ENCODE measurements at places on chromosomes 1 and 21. TPM values are rescaled to one million over a fixed set of nuclear protein-coding genes. Genes with fewer than 3 reads are reported as not detected.
A peak's percentile ranks its signal among the peaks of the same experiment; 100 is the strongest.

DNA sequence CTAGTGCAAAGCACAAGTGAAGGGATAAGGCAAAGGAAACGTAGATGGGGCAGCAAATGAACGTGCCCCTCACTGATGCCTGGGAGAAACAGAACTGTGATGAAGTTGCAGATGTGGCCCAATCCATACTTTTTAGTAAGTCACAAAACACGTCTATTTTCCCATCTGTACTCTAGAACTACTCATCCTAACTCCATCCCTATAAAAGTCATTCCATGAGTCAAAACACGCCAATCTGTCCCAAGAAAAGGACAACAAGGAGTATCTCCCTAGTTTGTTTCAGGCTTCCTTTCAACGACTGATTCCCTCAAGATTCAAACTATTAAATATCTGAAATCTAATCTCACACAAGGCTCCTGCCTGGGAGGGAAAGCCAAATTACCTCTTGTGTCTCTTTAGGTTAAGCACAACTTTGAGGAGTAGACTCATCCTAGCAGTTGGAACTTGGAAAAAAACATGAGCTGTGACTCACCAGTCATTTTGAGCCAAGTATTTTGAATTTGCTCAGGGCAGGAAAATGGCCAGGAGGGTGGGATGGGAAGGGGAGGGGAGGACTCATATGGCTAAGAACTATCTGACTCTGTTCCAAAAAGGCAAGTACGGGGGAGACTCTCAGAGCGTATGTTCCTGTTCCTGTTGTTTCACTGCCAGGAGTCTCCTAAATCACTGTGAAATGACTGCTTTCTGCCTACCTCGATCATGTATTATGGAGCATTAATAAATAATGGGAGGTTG, 214.5 kb upstream of the CAMK1G start:
- peak; percentile 86 for DNase-seq

- DNase-seq: no peak
These were observed 127.9 kb upstream of the CACYBP start for GRCh38 chr1:174871886-174872285.

Gene BTG3
- total RNA-seq: 42.3 TPM

GRCh38 chr1:36776256-36776655, 258.1 kb downstream of the GRIK3 start:
- no peak for DNase-seq

DNA sequence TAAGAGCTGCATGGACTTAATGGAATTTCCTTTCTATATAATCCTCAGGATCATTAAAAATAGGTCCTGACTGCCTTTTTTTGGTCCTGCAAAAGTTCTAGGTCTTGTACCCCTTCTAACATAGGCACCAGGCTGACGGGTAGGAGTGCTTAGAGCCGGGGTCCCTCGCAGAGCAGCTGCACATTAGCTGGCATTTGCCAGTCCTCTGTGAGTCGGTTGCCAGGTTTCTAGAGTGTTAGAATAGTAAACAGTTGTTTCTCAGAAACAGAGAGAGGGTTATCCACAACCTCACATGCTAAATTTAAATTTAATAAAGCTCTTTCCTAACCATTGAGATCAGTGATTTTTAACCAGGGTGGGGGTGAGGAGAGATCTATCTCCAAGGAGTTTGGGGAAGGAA, 35.4 kb upstream of the HEATR1 start:
- DNase-seq: no peak

DNA sequence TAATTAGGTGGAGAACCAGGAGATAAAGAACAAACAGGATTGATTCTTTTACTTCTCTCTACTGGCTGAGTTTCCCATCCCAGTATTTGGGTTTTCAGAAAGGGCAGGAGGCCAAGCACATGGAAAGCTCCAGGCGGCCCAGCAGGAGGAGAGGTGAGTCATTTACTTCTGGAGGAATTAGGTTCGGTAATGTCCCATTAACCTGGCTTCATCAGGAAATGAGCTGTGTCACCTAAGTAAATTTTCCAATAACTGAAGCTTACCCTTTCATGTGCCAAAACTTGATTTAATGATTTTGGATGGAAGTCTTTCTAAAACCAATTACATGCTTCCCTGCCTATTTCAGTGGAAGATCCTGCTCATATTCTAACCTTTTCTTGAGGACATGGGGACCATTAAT, 257.6 kb upstream of the USP24 start:
- no peak for DNase-seq
